Mesenteric fat pad (tissue), 1 donor: ENCODE measurements at places on chromosomes 1 and 21.

- DNase-seq, result no peak
Measured at GRCh38 chr1:183810121-183810520, 5.2 kb downstream of the RGL1 start.

GRCh38 chr1:32818804-32819541 lies 1.5 kb downstream of the S100PBP start:
- no peak for DNase-seq

DNA sequence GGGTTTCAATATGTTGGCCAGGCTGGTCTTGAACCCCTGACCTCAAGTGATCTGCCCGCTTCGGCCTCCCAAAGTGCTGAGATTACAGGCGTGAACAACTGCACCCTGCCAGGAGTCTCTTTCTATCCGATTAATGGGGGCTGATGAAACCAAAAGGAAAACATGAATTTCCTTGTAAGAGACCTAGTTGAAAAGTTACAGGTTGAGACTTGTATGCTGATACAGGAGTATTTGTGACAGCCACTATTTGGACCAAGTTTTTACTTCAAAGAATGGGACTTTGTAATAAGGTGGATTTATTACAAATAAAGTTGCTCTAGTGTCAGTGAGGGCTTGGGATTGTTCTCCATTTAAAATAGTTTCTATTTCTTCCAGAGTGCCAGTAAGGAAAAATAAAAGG lies 43.6 kb upstream of the TMEM61 start:
- no peak for DNase-seq

DNA sequence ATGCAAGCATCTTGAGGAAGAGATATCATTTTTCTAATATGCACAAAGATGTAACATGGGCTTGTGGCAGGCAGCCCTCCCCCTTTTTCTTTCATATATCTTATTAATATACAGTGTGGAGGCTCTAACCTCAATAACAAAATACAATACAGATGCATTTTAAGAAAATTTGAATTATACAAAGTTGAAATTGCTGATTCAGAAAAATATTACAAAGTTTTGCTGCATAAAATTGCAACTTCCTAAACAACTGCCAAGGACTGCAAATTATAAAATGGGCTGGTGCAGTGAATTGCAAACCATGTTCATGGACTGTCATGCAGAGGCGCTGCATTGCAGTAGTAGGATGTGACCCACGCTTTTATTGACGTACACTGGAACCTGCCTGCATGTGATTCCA lies 84.0 kb downstream of the LPAR3 start:
- DNase-seq, result no peak

GRCh38 chr1:228351850-228352249 lies 54.8 kb downstream of the TRIM11 start:
- no peak for DNase-seq

GRCh38 chr1:9181176-9181906 lies 52.4 kb upstream of the GPR157 start:
- DNase-seq, result peak; percentile 93

DNA sequence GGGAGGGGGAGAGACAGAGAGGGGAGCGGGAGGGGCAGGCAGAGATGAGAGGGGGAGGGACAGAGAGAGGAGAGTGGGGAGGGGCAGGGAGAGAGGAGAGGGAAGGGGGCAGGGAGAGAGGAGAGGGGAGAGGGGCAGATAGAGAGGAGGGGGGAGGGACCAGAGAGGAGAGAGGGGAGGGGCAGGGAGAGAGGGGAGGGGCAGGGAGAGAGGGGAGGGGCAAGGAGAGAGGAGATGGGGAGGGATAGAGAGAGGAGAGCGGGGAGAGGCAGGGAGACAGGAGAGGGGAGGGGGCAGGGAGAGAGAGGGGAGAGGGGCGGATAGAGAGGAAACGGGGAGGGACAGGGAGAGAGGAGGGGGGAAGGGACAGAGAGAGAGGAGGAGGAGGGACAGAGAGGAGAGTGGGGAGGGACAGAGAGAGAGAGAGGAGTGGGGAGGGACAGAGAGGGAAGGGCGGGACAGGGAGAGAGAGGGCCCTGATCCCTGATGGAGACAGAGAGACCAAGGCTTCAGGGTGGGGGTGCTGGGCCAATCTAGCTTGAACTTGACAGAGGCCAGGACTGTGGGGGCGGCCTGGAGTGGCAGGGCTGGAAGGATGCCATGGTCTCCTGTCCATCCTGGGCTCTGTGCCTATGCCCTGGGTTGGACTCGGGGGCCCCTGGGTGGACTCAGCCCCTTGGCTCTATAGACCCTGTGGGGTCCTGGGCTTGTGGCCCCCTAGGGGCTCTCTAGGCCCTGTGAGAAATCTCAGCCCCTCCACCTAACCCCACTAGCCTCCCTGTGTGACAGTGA lies 43.6 kb downstream of the DMRTB1 start:
- DNase-seq, result no peak

- no peak for DNase-seq
Measured at GRCh38 chr1:79396901-79397300, 390.4 kb upstream of the ADGRL4 start.

DNA sequence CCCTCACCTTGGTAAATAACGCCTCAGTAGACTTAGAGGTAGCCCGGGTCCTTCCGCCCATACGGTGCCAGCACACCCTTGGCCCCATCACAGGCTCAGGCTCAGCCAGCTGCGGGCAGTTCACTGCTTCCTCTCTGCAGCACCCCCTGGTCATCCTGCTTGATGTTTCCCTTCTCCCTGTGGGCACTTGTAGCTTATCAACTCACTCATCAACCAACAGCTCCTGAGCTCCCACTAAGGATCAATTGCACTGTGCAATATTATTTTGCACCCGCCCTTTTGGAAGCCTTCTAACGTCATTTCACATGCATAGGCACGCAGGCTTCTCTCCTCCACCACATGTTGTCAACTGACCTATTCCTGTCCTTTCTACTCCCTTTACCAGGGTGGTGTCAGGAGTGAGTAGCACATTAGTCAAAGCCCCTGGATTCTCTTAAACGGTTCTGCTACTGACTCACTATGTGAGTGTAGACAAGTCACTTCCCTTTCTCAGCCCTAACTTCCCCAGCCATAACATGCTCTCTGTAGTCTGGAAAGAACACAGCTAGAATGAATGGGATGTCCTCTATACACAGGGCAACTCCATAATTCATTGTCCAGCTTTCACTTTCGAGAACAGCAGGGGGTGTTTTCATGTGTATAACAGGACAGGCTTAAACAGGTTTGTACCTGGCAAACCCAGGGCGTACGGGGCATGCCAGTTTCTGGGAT lies 47.1 kb upstream of the IRF2BP2 start:
- no peak for DNase-seq

DNA sequence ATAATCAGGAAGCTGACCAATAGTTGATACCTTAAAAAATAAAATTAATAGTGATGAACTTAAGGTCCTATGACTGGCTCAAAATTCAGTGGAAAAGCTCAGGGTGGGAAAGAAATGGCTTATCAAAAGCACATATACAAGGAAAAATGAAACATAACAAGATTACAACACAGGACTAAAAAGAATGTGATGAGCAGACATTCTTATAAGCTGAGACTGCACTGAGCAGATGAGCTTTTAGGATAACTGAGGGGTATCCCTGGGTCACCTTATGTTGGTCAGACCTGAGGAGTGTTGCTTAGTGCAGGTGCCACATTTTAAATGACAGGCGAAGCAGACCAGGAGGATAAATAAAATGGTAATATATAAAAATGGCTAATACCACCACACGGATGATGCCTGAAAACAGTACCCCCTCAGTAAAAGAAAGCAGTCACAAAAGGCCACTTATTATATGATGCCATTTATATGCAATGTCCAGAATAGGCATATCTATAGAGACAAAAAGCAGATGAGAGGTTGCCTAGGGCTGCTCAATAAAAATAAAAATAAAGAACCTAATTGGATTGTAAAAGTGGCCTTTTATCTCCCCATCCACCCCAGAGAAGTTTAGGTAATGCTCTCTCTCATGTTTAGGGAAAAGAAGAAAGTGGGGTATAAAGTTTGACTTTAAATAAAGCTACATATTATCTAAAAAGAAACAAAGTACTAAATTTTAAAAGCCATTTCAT lies 163.9 kb downstream of the SLC45A1 start:
- DNase-seq, result no peak

- no peak for DNase-seq
Measured at GRCh38 chr1:160550572-160551034, 27.5 kb upstream of the SLAMF6 start.

DNA sequence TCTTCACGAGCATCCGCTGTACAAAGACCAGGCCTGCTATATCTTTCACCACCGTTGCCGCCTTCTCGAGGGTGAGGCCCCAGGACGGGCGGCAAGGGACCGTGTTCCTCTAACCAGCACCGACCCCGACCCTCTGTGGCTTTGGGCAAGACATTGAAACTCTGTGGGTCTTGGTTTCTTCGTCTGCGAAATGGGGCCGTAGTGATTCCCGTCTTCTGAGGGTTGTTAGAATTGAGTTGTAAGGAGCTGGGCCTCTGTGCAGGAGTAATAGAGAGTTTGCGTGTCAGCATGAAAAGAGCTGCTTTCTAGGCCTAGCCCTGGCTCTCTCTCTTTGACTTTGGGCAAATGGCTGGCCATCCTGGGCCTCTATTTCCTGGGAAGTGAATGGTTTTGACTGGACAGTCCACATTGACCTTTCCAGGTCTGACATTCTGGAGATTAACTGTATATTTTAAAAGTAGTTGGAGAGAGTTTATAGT lies 591 bp downstream of the MRPL37 start:
- DNase-seq, result no peak

DNA sequence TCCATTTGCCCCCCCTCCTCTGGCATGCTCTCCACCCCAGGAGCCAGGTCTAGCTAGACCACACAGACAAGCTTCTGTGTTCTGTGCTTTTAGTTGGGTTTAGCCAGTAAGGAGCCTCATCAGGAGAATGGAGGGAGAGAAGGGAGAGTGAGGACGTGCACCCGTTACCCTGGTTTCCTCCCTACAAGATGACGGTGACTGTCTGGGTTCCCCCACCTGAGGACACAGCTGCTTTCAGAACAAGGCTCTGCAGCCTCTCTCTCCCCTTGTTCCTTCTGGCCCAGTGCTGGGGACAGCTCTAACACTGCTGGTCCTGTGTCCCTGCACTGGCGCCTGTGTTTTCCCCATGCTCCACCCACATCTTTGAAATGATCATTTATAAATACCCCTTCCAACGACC lies 184.4 kb upstream of the GALNT2 start:
- no peak for DNase-seq

DNA sequence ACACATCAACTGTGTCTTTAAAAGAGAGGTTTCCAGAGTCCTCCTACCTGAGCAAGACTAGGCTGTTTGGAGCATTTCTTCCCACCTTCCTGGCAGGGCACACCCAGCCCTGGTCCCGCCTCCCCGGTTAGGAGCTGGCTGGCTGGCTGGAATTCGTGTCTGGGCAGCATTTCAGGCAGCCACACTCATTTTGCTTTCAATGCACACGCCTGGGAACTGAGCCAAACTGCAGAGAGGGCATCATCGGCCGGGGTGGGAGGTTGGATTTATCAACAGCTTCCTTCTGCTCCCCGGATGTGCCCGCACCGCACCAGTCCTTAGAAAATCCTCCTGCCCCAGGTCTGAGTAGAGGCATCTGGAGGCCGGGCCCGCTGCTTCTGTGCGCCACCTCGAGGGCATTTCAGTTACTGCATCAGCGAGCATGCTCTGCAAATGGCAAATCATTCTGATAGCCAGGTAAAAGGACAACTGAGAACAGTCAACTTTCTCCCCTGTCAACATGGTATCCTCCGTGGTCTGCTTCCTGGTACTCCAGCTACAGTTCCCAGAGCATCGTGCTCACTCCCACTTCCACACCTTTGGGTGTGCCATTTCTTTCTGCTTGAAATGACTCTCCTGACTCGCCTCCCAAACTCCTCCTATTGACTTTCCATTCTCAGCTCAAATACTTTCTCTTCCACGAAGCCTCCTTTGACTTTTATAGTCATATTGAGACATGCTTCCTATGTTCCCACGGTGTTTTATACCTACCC lies 20.6 kb downstream of the TCEA3 start:
- DNase-seq, result peak; percentile 93

DNA sequence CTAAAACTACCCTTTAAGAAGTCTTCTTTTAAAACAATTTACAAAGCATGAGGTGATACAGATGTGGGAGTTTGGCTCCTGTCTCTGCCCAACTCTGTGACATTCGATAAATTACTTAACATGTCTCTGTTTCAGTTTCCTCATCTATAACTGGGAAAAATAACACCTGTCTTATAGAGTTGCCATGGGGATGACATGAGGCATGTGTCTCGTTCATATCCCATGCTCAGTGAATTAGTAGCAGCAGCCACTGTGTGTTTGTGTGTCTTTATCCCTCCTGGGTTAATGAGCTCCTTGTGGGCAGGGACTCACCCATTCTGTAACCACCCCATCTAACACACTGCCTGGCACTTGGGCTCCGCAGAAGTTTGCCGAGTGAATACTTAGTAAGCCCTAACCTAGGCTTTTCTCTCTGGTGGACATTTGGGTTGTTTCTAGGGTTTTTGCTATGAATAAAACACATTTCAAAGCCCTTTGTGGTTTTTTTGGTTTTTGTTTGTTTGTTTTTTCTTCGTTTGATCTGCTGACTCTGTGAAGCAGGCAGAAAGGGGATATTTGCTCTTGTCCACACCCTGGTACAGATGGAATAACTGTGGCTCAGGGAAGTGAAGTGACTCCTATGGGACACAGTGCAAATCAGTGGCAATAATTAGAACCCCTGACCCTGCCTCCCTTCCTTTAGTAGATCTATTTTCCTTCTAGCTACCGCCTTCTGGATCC lies 797 bp upstream of the KCNJ9 start:
- DNase-seq, result no peak

GRCh38 chr1:184698016-184698415 lies 56.6 kb downstream of the EDEM3 start:
- no peak for DNase-seq

DNA sequence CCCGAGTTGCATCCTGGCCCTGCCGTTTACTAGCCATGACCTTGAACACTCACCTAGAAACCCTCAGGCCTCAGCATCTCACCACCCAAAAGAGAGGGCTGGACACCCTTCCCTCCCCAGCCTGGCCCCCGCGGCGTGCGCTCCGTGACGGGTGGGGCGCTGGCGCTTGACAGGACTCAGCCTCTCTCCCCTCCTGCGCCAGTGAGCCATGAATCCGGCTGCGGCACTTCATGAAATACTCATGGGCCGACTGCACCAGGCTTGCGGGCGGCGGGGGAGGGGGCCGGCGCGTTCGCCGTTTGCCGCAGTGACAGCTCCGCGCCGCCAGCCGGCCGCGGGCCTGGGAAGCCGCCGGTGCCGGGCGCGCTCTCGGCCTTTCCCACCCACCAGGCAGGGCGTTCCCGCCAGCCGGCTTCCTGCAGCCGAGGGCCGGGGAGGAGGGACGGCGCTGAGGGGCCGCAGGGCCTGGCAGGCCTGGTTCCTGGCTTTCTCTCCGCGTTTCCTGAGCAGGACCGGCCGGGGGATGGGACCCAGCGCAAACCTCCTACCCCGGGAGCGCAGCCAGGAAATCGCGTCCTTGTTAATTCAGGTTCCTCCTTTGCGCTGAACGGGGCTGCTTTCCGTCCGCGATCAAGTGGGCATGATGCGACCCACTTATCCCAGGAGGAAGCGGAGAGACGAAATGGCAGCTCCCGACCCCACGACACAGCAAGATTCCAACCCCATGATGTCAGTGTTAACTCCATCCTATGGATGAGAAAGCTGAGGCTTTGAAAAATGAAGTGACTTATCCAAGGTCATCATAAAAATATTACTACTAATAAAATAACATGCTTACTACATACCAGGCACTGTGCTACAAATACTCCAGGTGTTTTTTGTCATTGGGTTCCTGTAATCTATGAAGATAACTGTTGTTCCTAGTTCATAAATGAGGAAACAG lies 9.1 kb upstream of the LUZP1 start:
- peak; percentile 94 for DNase-seq

GRCh38 chr1:7495962-7496361 lies 275.1 kb upstream of the VAMP3 start:
- DNase-seq, result no peak

GRCh38 chr21:45454926-45455673 lies 50.1 kb downstream of the COL18A1 start:
- DNase-seq, result no peak

- no peak for DNase-seq
Measured at GRCh38 chr1:64934115-64934877, 32.1 kb downstream of the JAK1 start.
